Neural progenitor cell (in vitro differentiated cells): ENCODE measurements at places on chromosomes 3 and 15.

GRCh38 chr3:140842984-140843649 is 98.5 kb upstream of the SLC25A36 start:
- no peak for DNase-seq

DNA sequence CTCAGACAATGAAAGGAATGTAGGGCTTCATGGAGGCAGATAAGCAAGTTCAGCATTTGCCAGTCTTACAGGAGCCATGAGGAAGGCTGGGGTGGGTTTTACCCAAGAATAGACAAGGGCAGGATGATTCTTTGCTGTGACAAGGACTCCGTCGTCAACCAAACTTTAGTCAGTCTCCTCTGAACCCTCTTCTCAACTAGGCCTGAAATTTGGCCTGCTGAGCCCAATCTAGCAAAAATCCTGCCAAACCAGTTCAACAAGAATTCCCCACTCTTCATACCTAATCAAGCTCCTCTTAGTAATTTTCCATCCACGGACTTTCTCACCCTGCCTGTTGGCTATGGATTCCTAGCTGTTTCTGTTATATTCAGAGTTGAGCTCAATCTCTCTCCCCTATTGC is 280.5 kb downstream of the TBL1XR1 start:
- DNase-seq, result no peak

DNA sequence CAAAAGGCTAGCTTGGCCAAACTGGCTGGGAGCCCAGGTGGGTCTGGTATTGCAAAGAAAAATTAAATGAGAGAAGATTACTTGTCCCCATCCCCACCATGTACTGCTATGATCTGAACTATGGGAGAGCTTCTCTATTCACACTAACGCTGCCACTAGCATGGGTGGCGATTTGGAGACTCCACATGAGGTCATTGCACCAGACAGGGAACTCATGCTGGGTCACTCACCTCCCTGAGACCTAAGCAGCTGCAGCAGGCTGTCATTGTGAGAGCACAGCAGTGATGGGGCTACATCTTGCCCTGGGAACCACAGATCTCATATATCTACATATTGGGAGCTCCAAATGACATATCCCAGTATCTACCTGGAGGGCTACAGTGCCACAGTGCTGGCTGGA is 36.3 kb upstream of the NECTIN3 start:
- DNase-seq, result no peak

- no peak for DNase-seq
Observed at GRCh38 chr15:69758810-69759790, 306.5 kb downstream of the RPLP1 start.

- no peak for DNase-seq
Observed at GRCh38 chr15:52013151-52013791, 5.7 kb upstream of the MAPK6 start.

GRCh38 chr3:143731320-143731719 is 116.9 kb downstream of the SLC9A9 start:
- DNase-seq, result no peak

DNA sequence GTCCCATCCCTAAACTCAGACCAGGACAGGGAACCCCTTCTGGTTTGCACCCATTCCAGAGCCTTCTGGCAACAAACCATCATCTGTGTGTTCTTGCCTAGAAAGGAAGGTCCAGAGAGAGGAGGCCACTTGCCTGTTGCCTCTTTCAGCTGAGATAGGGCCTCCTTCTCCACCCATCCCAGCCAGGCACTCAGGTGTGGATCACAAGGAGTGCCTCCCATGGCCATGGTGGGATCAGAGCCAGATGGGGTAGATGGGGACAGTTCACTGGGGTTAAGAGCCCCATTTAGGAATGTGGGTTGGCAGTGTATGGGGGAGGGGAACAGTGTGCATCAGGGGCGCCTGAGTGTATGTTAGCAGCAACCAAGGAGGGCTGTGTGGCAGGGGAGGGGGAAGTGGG is 8.9 kb upstream of the CTDSPL start:
- DNase-seq, result no peak

DNA sequence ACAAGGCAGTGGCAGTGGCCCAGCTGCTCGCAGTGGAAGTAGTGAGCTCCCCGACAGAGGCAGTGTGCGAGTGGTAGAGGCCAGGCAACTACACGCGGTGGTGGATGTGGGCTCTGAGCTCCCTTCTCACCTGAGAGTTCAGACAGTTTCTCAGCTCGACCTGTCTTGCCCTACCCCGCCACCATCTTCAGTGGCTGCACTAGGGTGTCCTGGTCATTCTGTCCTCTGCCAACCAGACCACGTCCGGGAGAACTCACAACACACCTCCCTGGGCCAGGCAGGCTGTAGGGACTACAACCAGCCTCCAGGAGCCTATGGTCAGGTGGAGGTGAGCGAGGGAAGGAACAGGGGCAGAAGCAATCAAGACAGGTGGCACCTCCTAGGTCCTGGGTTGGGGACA is 106.3 kb upstream of the SMAD3 start:
- DNase-seq, result no peak

DNA sequence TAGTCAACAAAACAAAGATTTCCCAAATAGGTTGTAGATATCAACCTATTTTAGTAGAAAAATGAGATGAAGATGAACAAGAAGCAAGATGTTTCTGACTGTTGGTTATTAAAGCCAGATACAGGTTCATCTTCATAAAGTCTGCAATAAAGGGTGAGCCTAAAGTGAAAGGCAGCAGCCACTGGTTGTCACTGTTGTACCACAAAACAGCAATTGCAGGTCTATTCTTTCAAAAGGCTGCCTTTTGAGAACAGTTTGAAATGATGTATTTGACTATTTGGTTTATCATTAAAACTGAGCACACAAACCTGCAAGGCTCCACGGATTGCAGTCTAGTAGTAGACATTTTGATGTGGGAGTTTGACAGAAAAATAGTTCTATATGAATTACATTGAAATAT is 543.4 kb downstream of the GBE1 start:
- peak; percentile 37 for DNase-seq

GRCh38 chr3:100165926-100166550 is 51.7 kb upstream of the FILIP1L start:
- DNase-seq, result no peak

GRCh38 chr3:46369151-46369550 is 1.6 kb upstream of the CCR5 start:
- no peak for DNase-seq

GRCh38 chr3:156738251-156738650 is 63.9 kb downstream of the TIPARP start:
- no peak for DNase-seq

- DNase-seq, result no peak
Observed at GRCh38 chr3:8739757-8740504, 6.3 kb downstream of the CAV3 start.

- no peak for DNase-seq
Observed at GRCh38 chr15:64938192-64938591, 26.5 kb downstream of the ANKDD1A start.

- DNase-seq, result no peak
Observed at GRCh38 chr3:65883613-65884012, 155.1 kb downstream of the MAGI1 start.

- no peak for DNase-seq
Observed at GRCh38 chr3:43859766-43860165, 169.0 kb downstream of the ABHD5 start.

- DNase-seq, result no peak
Observed at GRCh38 chr3:44883999-44884431, 9.6 kb downstream of the TGM4 start.
